Suppressor macrophage (primary cell): ENCODE measurements at places on chromosomes 6 and 20.
A peak's percentile ranks its signal among the peaks of the same experiment; 100 is the strongest.

- no peak for DNase-seq
Measured at GRCh38 chr6:141532211-141532610, 600.5 kb upstream of the GJE1 start.

DNA sequence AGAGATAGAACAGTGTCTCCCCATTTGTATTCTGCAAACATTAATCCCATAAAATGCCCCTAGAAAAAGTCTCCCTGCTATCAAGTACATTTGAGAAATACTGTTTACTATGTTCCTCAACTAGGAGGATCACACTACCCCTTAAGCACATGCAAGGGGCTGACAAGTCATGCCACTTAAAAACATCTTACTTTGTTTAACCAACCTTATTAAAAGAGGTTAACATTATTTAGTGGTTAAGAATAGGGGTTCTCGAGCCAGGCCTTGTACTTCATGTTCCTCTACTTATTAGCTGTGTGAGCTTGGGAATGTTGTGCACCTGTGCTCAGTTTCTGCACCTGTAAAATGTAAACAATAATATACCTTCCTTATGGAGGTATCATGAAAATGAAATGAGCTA lies 113.7 kb downstream of the UBE3D start:
- no peak for DNase-seq

- DNase-seq = no peak
Measured at GRCh38 chr6:41600499-41601247, 37.6 kb upstream of the MDFI start.

DNA sequence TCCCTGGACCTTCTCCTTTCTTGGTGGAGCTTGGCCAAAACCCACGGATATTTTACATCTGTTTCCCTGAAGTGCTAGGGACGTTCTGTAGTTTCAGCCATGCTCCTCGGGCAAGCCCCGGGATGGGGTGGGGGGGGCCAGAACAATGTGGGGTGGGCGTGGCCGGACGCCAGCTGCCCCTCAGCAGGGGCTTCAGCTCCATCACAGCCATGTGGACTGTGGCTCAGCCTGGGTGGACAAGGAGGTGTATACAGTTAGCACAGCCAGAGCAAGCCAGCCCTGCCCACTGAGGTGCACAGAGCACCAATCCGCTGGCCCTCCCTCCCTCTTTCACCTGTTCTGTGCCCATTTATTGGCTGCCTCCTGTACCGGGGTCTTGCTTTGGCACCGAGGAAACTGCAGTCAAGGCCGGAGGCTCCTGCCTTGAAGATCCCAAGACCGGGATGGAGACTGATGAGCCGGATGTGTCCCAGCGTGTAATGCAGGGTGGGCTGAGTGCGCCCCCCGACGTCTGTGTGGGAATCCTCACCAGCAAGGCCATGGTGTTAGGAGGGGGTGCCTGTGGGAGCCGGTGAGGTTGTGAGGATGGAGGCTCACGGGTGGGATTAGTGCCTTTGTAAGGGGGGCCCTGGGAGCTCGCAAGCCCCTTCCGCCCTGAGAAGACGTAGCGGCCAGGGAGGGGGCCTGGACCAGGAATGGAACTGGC lies 28.0 kb downstream of the FRMD1 start:
- DNase-seq = no peak

GRCh38 chr6:121201105-121201504 lies 133.2 kb downstream of the TBC1D32 start:
- DNase-seq = no peak

DNA sequence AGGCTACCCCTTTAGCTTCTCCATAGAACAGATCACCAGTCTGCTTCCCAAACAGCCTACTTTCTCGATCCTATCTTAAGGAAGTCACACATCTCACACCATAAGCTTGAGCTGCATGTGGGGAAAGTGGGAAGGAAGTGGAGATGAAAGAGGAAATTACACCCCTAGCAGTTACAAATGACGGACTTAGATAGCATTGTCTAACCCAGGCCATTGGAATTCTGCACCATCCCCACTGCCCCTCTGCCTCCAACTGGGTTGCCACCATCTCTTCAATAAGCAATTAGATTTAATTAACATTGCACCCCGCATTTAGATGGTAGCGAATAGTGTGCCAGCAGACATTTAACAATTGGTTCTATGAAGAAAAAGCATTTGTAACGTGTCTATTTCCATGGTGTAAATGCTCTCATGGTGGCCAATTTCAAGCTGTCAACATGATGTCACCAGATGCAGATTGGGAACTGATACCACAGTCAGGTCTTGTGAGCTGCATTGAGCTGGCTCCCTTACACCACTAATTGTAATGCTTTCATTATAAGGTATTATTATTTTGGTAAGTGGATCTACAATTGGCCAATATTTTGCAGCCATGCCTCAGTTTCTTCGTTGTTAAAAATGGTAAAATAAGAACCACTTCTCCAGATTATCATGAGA lies 124.7 kb downstream of the CD24 start:
- DNase-seq = no peak

GRCh38 chr20:6101346-6101745 lies 21.5 kb downstream of the FERMT1 start:
- DNase-seq = no peak

DNA sequence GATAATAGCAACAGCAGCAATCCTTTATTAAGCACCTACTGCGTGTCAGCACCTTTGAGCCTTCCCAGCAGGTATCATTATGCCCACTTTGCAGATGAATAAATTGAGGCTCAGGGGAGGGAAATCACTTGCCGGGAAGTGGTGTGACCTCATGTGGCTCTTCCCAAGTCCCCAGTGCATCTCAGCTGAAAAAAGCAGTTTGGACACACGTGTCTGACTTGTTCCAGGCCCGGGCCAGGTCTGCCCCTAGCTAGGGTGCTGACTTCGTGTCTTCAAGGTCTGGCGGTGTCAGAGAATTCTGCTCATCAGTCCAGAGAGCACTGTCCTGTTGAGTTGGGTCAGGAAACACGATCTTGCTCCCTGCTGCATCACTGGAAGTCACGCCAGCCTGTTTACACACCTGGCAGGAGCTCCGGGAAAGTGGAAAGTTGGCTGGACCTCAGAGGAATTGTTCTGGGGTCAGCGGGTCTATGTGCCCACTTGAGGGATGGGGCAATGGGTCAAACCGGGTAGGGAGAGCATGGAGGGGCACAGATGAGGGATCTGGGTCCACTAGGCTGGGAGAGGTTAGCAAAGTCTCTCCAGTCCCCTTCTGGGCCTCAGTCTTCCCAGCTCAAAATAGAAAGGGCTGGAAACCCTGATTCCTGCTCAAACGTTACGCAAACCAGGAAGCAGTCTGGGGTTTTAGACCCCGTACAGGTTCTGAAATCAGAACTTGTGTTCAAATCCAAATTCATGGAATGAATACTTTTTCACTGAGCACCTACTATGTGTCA lies 10.5 kb downstream of the SLC13A3 start:
- no peak for DNase-seq

DNA sequence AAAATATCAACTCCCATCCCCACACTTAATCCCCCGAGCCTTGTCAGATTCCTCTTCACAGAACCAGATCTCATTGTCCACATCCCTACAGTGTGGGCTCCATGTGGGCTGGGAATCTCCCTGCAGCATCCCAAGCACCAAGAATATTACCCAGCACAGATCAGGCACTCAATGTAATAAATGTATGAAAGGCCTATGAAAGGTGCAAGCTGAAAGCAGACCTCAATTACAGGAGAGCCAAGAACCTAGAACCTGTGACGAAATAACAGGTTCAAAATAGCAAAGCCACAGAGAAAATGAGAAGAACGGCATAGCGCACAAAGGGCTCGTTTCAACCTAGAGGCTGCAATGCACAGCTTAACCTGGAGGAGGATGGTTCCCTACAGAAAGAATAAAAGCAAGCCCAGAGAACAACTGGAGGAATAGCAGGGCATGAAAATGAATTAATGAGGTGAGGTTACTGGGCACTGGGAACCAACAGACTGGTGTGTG lies 3.1 kb downstream of the SLC23A2 start:
- peak; percentile 36 for DNase-seq

DNA sequence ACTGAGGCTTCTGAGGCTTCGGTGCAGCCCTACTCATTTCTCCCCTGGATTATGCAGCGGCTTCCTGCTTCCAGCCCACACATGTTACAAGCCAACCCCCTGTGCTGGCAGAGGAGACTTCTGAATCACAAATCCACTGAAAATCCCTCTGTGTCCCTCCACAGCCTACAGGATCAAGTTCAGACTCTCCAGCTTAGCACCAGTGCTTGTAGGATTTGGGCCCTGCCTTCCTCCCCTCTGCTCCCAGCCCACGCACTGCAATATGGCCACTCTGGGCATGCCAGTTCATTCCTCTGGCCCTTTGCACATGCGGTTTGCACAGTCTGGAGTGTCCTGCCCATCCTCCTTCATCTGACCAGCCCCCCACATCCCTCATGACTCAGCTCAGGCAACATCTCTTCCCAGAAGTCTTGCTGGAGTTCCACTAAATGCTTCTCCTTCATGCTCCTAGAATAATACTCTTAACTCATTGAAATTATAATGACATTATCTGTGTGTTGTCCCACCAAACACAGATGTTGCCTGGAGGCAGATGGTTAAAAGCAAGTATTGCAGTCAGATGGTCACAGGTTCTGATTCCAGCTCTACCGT lies 15.9 kb upstream of the MDGA1 start:
- no peak for DNase-seq

GRCh38 chr6:141658696-141659095 lies 474.0 kb upstream of the GJE1 start:
- no peak for DNase-seq

DNA sequence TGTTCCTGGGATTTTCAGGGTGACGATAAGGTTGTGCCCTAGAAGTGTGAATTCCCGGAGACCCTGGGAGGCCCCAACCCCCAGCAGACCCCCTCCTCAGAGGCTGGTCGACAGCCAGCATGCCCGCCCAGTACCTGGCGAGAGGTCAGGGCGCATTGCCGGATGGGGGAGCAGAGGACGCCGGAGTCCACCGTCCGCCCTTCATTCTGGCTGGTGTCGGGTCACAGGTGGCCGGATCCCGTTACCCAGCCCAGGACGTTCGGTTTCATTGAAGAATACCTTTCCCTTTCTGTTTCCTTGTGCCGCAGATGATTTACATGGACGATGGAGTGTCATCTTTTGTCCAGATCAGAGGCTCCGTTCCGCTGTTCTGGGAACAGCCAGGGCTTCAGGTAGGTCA lies 61.3 kb downstream of the SYNJ2 start:
- DNase-seq = no peak

DNA sequence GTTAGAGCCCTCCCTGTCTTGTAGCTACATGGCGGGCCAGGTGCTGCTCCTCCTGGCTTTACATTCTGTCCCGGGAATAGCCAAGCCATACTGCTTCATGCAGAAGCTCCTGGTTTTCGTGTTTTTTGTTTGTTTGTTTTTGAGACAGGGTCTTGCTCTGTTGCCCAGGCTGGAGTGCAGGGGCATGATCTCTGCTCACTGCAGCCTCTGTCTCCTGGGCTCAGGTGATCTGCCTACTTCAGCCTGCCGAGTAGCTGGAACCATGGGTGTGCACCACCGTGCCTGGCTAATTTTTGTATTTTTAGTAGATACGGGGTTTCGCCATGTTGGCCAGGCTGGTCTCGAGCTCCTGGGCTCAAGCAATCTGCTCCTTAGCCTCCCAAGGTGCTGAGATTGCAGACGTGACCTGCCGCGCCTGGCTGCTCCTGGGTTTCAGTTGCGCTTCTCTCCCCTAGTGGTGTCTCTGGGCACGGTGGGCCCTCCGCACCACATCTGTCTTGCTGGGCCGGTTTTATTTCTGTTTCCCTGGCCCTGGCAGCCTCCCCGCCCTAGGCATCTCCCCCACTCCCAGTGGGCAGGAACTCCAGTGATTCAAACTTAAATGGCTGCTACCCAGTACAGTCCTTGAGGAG lies 12.9 kb downstream of the CDYL start:
- DNase-seq = no peak

- DNase-seq = no peak
Measured at GRCh38 chr6:137495703-137496336, 1.6 kb upstream of the OLIG3 start.

DNA sequence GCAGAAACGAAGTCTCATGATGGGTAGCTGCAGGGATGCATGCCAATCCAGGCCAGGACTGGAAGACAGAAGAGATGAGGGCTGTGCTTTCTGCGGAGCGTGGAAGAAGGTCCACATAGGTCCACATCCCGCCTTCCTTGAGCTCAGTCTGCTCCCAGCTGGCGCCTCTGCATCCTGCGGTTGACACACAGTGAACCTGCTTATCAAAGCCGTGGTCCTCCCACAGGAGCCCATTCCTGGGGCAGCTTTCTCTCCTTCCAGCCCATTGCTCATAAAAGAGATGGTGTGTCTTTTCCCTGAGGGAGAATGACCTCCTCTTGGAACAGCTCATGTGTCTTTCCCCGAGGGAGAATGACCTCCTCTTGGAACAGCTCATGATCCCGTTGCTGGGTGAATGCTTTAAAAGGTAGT lies 225.4 kb downstream of the CDH4 start:
- no peak for DNase-seq

GRCh38 chr6:110348961-110349690 lies 9.0 kb downstream of the METTL24 start:
- DNase-seq = no peak

DNA sequence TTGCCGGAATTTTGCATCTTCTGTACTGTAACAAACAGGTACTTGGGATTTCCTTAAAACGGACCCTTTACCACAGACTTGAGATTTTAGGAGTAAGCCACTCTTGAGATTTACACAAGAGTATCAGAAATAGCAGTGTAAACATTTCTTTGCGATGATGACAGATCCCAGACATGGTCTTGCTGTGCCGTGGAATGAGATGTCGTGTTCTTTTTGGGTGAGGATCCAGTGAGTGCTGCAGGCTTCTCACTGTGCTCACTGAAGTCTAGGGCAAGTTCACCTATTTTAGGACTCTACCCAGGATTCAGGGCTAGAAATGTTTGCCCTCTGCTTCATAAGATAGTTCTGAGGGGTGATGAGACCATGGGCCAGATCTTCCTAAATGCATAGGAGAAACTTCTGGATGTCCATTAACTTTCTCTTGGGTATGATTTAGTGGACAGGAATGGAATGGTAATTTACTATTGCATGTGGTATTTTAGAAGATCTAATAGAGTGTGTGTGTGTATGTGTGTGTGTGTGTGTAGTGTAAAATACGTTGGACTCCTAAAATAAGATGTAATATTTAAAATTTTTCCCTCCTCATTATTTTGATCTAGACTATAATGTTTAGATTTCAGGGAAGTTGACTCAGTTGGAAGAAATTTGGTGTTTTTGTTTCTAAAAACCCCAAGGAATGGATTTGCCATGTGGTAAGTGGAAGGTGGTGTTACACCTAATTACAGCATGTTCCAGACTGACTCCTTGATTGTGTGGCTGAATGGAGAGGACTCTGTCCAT lies 8.5 kb downstream of the LRRC1 start:
- DNase-seq = no peak

GRCh38 chr20:55095745-55096400 lies 620.5 kb downstream of the DOK5 start:
- DNase-seq = no peak
